ENCODE measurements at places on chromosomes 6 and 20.

GRCh38 chr6:157510323-157511188 is 129.6 kb downstream of the ZDHHC14 start:
- DNase-seq: peak; percentile 34

GRCh38 chr6:42010909-42011308 is 39.4 kb upstream of the TAF8 start:
- no peak for DNase-seq

DNA sequence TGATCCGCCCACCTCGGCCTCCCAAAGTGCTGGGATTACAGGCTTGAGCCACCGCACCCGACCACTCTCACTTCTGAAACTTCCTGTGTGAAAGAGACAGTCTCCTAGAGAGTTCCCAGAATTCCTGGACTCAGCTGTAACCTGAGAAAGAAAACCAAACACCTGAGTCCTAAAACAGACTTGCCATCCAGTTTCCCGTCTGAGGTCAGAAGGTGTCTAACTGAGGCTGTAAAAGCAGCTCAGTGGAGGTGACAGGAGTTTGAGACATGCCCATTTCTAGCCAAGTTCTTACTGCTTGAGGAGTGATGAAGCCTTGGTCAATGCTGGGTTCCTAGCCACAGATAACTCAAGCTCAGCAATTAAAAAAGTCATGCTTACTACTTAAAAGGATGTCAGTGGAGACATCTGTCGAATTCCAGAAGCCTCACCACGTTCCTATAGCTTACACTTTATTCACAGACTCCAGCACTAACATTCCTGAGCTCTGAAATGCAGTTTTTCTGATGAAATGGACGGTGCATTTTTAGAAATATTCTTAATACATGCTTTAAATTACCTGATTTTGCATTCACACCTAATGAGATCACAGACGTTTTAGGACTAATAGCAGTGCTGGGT is 6.1 kb downstream of the UQCC2 start:
- no peak for DNase-seq

DNA sequence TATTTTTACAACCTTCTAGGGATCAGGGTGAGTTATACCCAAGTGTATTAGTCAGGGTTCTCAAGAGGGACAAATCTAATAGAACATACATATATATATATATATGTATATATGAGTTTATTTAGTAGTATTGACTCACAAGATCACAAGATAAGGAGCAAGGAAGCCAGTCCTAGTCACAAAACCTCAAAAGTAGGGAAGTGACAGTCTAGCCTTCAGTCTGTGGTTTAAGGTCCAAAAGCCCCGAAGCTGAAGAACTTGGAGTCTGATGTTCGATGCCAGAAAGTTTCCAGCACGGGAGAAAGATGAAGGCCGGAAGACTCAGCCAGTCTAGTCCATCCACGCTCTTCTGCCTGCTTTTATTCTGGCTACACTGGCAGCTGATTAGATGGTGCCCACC is 632.7 kb upstream of the AGPAT4 start:
- no peak for DNase-seq

DNA sequence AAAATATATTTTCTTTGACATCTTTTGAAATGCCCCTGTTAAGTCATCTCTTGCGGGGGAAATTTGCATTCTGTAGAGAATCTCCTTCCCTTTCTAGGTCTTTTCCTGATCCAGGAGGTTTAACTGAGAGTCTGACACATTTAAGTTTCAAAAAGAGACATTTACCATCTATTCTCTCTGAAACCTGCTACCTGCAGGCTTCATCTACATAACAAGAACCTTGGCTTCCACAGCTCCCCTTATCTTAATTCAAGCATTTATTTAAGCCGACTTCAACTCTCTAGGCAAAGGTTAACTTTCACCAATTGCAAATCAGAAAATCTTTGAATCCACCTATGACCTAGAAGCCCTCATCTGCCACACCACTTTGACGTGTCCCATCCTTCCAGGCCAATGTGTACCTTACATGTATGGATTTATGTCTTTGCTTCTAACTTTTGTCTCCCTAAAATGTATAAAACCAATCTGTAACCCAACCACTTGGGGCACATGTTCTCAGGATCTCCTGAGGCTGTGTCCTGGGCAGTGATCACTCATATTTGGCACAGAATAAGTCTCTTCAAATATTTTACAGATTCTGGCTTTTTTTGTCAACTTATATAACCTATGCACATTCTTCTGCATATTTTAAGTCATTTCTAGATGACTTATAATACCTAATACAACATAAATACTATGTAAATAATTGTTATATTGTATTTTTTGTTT is 666.7 kb downstream of the UTRN start:
- no peak for DNase-seq

- DNase-seq: no peak
These were observed 245.3 kb downstream of the QKI start for GRCh38 chr6:163659803-163660202.

DNA sequence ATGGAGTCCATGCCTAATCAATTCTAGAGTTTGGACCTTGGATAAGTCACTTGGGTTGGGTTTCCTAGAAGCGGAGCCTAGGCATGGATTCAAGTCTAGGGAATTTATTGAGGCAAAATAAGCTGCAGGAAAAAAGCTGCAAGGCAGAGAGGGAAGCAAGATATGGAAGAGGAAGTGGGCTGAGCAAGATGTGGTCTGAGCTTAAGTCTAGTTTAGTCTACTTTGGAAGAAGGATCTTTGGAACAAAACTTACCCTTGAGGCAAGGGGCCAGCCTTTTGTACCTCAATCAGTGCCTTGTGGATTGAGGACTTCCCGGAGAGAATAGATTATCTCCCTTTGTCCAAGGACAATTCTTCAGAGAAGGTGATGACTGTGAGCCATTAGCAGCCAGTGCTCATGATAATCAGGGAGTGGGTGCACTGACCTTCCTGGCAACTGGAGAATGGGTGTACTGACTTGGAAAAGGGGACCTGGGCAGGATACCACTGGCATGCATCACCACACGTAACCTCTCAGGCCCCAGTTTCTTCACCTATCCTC is 10.9 kb downstream of the ZSCAN9 start:
- DNase-seq: no peak

DNA sequence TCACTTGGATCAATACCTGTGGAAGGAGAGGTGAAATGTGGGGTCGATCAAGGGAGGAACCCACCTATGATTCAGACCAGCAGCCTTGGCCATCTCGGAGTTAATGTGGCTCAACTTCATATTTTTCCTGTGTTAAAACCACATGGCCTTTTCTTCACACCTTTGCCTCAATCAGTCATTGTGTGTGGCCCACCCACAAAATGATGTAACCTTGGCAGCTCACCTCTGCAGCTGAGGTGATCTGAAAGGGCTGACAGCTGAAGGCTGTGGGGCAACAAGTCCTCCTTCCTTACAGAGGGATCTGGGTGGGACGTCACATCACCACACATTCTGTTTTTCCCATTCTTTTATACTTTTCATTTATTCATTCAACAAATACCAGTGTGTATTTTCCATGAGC is 357.1 kb upstream of the HSF2 start:
- DNase-seq: no peak

- DNase-seq: no peak
These were observed 347.5 kb downstream of the PRL start for GRCh38 chr6:21949211-21949801.

DNA sequence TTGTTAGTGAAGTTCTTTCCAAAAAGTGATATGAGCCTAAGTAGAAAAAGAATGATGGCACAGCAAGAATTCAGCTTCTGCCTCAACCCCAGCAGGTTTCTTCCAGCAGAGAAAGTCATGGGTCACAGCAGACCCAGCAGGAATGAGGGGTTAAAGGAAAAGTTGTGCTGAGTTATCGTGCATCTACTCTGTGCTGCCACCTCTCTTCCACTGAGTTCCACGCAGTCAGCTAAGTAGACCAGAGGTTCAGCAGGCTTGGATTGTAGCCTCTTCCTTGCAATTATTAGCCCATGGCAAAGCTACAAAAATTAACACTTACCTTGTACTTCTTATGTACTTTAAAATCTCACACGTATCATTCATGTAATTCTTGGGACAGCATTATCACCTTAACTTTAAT is 510.8 kb downstream of the PTPRT start:
- DNase-seq: no peak

GRCh38 chr20:32674362-32674789 is 635 bp upstream of the C20orf203 start:
- peak; percentile 79 for DNase-seq

DNA sequence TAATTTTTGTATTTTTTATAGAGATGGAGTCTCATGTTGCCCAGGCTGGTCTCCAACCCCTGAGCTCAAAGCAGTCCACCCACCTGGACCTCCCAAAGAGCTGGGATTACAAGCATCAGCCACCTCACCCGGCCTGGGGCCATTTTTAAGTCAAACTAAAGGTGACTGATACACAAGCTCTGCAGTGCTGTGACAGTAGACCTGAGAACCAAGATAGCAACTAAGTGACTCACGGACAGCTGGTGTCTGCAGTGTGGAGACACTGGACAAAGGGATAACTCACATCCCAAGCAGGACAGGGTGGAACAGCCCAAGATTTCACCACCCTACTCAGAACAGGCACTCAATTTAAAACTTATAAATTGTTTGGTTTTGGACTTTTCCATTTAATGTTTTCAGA is 402.5 kb downstream of the CD83 start:
- no peak for DNase-seq

DNA sequence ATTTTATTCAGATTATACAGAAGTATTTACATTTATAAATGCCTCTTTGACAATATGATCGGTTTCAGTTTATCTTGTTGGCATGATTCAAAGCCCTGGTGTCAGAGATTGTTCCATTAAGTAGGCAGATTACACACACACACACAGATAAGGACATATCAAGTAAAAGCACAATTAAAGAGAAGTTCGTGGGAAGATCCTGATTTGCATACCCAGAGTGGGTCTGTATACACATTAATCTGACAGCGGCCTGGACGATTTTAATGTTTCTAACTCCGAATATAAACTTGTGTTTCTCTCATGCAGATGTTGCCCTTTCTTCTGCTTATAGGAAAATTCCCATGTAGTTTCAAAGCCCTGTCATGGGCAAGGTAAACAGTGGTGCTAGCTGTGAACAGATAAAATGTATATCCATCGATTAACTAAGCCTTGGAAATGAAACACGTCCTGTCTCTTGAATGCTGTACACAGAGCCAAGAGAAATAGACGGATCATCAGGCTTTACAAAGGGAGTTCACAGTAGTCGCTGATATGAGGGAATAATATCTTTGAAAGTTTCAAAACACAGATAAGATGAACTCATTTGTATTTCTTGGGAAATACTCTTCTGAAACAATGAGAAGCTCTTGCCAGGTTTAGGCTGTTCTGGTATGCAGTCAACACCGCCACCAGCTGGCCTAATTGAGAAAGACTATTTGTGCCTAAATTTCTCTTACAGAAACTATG is 108.2 kb upstream of the GMDS start:
- peak; percentile 61 for DNase-seq

DNA sequence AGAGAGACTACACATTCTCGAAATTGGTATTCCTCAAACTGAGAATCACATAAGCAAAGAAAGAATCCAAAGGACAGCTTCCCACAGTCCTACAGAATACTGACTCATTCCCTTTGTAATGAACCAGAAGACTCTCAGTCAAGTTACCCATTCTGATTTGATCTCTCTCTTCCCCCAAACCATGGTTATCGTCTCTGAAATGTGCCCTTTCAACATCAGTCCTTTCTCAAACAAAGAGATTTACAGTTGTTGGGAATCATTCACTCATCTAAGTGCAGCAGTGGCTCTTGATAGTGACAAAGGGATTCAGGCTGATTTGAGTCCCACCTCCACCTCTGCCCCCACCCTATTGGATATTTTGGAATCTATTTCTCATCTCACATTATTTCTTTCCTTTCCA is 15.0 kb upstream of the RSPO3 start:
- DNase-seq: no peak

DNA sequence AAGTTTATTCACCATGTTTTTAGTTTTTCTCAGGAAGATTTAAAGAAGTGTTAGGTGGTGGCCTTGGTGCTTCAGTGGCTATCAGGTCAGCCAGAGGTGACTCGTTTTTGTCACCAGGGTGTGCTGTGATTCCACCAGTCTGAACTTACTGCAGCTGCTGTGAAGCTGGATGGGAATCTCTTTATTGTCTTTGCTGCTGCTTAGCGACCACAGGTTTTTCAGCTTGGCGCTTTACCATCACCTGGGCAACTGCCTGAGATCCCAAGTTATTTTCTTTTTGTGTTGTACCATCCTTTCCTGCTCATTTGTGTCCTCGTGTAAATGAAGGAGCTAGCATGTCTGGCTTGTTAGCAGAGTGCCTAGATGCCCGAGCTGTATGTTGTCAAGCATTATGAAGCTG is 146.9 kb downstream of the MACROD2 start:
- no peak for DNase-seq

DNA sequence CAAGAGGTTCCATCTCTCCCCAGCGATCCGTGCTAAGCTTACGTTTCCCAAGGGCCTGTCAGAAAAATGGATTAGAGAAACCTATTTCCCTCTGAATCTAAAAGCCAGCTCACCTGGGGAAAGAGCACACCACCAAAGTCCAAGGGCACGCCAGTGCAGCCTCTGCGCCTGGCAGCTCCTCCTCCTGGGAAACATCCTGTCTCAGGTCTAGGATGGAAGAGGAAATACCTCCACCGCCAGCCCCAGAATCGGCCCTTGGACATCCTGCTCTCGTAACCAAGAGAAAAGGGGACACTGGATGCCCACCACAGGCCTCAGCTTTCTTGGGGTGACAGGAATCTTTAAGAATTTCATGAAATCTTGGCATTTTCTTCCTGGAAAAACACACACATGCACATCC is 18.7 kb downstream of the RAMACL start:
- DNase-seq: no peak

DNA sequence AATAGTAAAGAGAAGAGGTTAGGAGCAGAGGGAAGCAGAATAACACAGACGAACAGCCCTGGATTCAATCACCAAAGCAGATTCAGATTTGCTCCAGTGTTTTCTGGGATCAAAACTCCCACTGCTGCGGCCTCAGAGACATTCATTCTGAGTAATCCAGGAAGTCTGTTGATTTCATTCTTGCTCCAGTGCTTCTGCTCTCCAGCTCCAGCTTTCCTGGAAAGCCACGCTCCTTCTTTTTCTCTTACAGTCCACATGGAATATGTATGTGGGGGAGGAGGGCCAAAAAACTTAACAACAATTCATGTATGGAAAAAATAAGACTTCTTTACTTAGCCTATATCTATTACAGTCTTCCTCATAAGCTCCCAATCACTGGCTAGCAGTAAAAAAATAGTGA is 26.4 kb upstream of the UST start:
- DNase-seq: no peak

DNA sequence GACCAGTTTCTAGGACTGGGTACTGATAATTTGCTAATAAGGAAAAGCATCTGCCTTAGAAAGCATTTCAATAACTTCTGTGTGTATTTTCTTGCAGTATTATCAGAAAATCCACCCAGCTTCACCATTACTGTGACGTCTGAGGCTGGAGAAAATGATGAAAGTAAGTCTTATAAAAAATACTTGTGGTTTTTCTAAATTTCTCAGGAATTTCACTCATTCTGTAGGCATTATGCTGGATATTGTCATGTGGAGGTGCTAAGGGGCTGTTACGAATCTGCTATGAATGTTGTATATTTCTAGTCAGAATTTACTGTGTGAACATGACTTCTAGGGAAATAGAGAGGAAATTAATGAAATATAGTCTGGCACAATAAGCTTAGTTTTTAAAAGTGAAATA is 8.9 kb downstream of the RWDD1 start:
- no peak for DNase-seq

All from GM13977 (cell line).